ENCODE measurements at places on chromosomes 5 and 9.

DNA sequence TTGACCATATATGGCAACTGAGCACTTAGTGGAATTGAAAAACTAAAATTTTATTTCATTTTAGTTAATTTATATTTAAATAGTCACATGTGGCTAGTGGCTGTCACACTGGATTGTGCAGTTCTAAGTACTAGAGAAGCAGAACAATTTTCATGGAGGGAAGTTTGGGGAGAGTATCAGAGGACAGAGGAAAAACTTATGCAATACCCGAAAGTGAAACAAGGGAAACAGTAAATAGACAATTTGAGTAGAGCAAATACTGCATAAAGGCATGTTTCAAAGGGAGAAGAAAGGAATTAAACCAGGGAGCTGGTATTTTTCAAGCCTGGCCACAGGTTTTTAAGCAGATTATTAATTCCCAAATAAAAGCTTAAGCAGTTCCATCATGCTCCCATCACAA is 590.5 kb upstream of the RORB start:
- DNase-seq: no peak

DNA sequence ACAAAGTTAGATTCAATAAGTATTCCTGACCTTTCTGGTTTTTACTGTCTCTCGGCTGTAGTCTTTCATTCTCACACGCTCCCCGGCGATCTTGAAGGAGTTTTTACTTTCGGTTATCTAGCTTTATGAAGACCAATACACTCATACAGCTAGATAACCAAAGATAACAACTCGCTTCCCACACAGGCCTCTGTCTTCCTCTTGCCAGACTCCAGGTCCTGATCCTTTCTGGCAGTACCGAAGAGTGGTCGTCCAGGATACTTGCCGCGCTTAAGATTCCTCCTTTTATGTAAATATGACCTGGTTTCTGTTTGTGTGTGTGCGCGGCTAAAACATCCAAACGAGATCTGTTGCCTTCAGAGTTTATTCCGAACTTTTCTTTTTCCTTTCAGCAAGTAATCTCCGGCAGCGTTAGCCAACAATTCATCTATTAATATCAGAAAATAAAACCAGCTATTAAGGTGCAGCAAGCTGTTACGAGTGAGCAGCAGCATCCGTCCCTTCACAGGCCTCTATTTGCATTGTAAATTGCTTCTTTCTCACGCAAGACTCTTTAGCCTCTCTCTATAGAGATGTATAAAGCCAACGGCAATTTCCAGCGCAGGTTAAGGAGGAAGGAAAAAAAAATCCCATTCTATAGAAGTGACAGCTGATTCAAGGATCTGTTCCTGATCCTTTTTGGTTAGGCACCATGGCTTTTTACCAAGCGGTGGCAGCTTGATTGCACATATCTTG is 216.1 kb downstream of the MEF2C start:
- no peak for DNase-seq

GRCh38 chr5:180126716-180127681 is 55.4 kb upstream of the RNF130 start:
- peak; percentile 64 for DNase-seq

DNA sequence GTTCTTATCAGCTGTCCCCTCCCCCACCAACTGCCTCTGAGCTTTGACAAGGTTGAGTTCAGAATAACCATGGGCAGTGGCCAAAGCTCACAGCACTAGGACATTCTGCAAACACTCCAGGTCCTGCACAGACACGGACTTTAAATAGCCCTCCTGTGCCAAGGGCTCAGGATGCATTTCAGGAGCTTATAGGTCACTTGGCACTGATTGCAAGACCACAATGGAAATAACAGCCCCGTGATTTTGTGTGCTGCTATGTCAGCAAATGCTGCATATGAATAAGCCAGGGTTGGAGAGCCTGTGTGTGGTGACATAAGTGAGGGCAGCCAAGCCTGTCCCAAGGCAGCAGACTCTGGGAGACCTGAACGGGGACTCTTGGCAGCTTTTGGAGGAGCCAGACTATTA is 150.7 kb downstream of the DMRT2 start:
- DNase-seq: peak; percentile 85

GRCh38 chr9:121822093-121823085 is 171.0 kb downstream of the DAB2IP start:
- no peak for DNase-seq

Measured in thyroid gland (tissue), 4 donors.